ENCODE measurements at places on chromosomes 12 and 14. TPM values are rescaled to one million over a fixed set of nuclear protein-coding genes. Genes with fewer than 3 reads are reported as not detected.

Gene TOMM20L
- total RNA-seq, result not detected

Gene FRS2
- total RNA-seq, result 18.7 TPM

Gene RD3L
- total RNA-seq, result not detected

Gene IFNG
- not detected for total RNA-seq

Gene RPS6KL1
- total RNA-seq, result 60.2 TPM

Gene TMTC2
- total RNA-seq, result 5.0 TPM

Gene TEX22
- total RNA-seq, result 0.67 TPM

Gene FAM181A
- not detected for total RNA-seq

Gene SLC7A8
- not detected for total RNA-seq

Gene LRFN5
- not detected for total RNA-seq

Gene RNASE4
- total RNA-seq, result 0.54 TPM

DNA sequence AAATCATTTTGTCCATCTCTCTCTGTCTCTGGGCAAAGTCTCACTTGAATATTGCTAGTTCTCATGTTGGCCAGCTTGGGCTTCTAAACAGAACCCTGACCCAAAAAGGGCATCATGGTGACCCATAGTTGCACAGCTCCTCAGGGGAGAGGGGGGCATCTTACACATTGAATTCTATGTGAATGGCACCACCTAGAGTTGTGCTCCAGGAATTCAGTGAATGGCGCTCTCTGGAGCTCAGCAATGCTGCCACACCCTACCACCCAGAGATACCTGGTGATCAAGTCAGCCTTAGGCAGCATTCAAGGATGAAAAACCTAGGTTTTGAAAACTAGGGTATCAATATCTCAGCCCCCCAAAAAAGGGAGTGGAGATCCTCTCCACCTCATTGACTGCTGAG is 50.6 kb downstream of the SMUG1 start:
- no peaks in the 10 kb centered on the region for H3K27me3 ChIP-seq
- no peak overlapping the region for H3K27ac ChIP-seq
- H3K4me1 ChIP-seq, result no peaks in the 10 kb centered on the region
- H3K36me3 ChIP-seq, result no peaks in the 10 kb centered on the region
- no peak overlapping the region for H3K4me3 ChIP-seq

GRCh38 chr12:54602661-54603060 is 14.2 kb upstream of the PPP1R1A start:
- no peaks in the 10 kb centered on the region for H3K36me3 ChIP-seq
- DNase-seq, result no peak
- H3K27ac ChIP-seq, result no peak overlapping the region
- no peaks in the 10 kb centered on the region for H3K27me3 ChIP-seq
- no peaks in the 10 kb centered on the region for H3K4me1 ChIP-seq

DNA sequence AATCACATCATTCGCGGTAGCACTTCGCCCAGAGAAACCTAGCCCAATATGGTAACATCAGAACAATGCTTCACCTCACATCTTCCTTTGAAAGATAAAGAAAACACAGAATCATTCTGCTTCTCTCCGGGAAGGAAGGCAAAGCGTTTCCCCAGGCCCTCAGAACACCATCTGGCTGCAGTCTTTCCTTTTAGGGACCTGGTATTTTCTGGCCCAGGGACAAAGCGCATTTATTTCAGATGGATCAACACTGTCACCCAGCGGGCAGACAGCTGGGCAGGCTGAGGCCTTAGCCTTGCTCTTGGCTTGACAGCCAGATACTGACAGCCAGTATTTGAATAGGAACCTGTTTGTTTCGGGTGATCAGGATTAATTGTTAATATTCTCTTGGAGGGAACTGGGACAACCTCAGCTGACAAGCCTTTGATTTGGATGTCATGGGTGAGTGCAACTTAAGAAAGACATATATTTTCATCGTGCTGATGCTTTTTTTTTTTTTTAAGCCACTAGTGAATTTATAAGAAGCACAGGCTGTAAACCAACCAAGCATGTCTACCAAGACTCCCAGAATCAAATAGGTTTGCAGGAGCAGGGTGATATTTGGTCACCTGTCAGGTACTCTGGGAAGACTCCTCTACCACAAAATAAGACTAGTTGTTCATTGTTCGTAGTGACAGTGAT is 118.9 kb downstream of the VEZT start:
- peak overlapping the region; percentile 50 for H3K4me3 ChIP-seq
- peaks cover 89% of the 10 kb centered on the region for H3K4me1 ChIP-seq
- H3K36me3 ChIP-seq, result no peaks in the 10 kb centered on the region

- DNase-seq, result no peak
- peaks cover 15% of the 10 kb centered on the region for H3K4me1 ChIP-seq
- H3K27ac ChIP-seq, result no peak overlapping the region
- no peaks in the 10 kb centered on the region for H3K27me3 ChIP-seq
- H3K4me3 ChIP-seq, result peak overlapping the region; percentile 78
- H3K36me3 ChIP-seq, result no peaks in the 10 kb centered on the region
These were observed 501 bp downstream of the RIMKLB start for GRCh38 chr12:8698132-8698851.

GRCh38 chr12:108048686-108049085 is 80.4 kb upstream of the WSCD2 start:
- H3K4me3 ChIP-seq, result no peak overlapping the region
- H3K27ac ChIP-seq, result no peak overlapping the region
- no peaks in the 10 kb centered on the region for H3K4me1 ChIP-seq
- no peaks in the 10 kb centered on the region for H3K27me3 ChIP-seq
- H3K36me3 ChIP-seq, result no peaks in the 10 kb centered on the region

- DNase-seq, result no peak
- no peak overlapping the region for H3K4me3 ChIP-seq
- H3K36me3 ChIP-seq, result no peaks in the 10 kb centered on the region
- H3K27me3 ChIP-seq, result no peaks in the 10 kb centered on the region
These were observed 33.6 kb downstream of the EXD2 start for GRCh38 chr14:69224946-69225345.

DNA sequence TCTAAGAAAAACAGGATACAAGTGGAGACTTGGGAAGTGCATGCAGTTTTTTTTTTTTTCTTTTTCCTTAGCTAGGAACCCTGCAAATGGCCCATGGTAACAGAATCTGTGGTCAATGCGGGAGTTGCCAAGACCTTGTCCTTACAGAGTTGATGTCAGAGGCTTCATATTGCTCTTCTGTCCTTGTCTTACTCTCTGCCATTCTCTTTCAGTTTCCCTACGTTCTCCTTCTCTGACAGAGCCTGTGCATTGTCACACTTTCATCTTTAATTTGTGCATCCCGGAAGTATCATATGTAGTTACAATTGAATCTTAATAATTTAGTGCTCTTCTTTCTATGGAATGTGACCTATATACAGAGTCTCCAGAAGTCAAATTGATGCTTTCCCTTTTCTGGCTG is 986.9 kb downstream of the TMEM121 start:
- H3K27ac ChIP-seq, result no peak overlapping the region
- no peak overlapping the region for H3K4me3 ChIP-seq
- no peak for DNase-seq
- H3K4me1 ChIP-seq, result peaks cover 6% of the 10 kb centered on the region

GRCh38 chr14:21575661-21576060 is 4.2 kb downstream of the OR10G3 start:
- DNase-seq, result no peak
- H3K27me3 ChIP-seq, result no peaks in the 10 kb centered on the region
- H3K4me1 ChIP-seq, result peaks cover 13% of the 10 kb centered on the region
- no peak overlapping the region for H3K27ac ChIP-seq
- H3K4me3 ChIP-seq, result no peak overlapping the region

DNA sequence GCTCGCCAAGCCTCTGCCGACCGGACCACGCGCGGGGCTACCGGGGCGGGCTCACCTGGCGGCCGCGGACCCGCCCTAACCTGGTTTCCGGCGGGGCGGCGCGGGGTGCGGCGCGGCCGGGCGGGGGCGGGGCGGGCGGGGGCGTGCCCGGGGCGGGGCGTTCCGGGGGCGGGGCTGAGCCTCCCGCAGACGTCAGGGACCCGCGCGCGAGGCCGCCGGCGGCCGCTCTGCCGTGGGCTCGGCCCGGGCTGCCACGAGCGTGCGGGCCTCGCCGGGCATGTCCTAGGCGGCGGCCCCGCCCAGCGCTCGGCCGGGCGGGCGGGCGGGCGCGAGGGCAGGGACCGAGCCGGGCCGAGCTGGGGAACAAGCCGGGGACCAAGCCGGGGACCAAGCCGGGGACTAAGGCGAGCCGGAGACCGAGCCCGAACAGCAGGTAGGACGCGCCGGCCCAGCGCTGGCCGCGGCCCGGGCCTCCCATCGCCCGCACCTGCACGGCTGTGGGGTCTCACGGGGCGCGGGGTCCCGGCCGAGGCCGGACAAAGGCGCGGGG is at the start of gene CEP170B:
TSS of gene CEP170B (plus strand) at position 188 of the 550 bp plus-strand sequence. CDS start 3,183 bp downstream, outside the sequence.
- peak within 1 kb of the TSS; percentile 55 for H3K4me3 ChIP-seq
- H3K27me3 ChIP-seq, result no peaks in the 10 kb centered on the region
- peaks cover 2% of the 10 kb centered on the region for H3K4me1 ChIP-seq
- H3K27ac ChIP-seq, result no peak within 1 kb of the TSS

DNA sequence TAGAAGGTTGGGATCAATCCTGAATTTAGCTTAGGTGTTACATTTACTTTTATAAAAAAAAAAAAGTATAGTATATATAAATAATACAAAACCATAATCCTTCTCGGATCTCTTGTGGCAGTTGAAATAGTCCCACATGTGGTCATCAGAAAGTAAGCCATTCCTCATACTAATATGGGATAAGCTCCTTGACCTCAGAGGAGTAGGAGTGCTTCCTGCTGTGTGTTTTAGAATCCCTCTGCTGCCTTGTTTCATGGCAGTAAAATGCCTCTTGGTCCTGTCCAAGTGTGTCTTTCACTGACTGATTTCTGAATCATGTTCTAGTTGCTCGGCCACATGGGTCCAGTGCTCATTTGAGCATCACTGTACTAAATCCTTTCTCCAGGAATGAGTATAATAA is 117.0 kb downstream of the NTN4 start:
- H3K27me3 ChIP-seq, result no peaks in the 10 kb centered on the region
- no peak overlapping the region for H3K27ac ChIP-seq
- no peak for DNase-seq

- H3K27me3 ChIP-seq, result no peaks in the 10 kb centered on the region
- no peaks in the 10 kb centered on the region for H3K4me1 ChIP-seq
- H3K4me3 ChIP-seq, result no peak overlapping the region
- DNase-seq, result no peak
These were observed 204.6 kb downstream of the BTG1 start for GRCh38 chr12:91940826-91941570.

DNA sequence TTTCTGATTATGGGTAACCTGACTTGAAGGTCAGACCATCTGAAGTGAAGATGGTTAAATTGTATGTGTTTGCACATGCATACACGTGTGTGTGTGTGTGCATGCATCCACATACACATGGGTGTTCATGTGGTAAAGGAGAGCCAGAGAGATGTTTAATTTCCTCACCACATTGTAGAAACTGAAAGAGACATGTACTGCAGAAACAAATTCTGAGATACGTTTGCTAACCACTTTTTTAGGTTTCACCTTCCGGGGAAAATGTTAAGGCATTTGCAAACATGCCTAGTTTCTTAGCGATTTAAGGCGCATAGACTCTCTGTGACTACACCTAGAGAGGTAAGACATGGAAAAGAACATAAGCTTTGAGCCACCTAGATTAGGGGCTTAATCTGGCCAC is 362.9 kb downstream of the RAD51B start:
- H3K27me3 ChIP-seq, result no peaks in the 10 kb centered on the region
- no peaks in the 10 kb centered on the region for H3K36me3 ChIP-seq
- no peak for DNase-seq
- peaks cover 11% of the 10 kb centered on the region for H3K4me1 ChIP-seq
- no peak overlapping the region for H3K4me3 ChIP-seq

DNA sequence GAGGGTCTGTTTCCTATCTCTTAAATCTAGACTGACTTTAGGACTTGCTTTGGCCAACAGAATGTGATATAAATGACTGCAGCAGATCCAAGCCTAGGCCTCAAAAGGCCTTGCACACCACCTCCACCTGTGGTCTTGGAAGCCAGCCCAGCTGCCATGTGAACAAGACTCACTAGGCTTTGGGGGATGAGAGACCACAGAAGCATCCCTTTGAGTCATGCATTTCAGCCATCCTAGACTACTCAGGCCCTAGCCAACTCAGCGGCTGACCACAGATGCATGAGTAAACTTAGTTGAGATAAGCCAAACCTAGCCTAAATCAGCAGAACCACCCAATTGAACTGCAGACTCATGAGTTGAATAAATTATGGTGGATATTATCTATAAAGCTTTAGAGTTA is 87.7 kb downstream of the KCNH5 start:
- H3K36me3 ChIP-seq, result no peaks in the 10 kb centered on the region
- DNase-seq, result peak; percentile 24
- no peak overlapping the region for H3K27ac ChIP-seq

DNA sequence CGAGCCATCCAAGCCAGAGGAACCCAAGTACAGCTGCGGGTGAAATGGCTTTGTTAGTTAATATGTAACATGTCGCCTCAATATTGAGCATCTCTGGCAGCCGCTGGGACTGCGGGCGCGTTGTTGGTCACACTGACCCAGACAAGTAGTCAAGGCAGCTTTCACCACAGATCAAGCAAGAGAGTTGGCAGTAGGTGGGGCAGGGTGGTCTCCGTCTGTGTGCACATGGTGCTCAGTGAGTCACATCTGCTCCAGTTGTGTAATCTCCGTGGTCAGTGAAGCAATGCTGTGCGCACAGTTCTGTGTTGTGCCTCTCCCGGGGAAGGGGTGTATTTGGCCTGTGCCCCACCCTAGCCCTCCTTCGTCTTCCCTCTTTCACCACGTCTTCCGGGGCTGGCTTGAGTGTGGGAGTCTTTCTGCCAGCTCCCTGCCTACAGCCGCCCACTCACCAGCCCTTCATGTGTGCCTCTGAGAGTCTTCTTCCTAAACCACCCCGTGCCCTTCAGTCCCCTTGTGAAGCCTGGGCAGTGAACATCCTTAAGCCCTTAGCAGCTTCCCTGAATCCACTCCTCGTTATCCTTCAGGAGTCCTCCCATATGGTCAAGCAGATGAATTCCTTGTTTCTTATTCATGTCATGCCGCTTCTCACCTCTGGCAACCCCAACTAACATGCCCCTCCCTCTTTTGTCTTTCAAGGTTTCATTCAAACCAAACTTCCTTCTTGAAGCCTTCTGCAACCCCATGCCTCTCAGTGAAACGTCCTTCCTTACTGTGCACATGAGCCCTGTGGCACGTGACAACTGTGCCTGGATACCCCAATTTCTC is 242.1 kb downstream of the CACNA1C start:
- no peaks in the 10 kb centered on the region for H3K27me3 ChIP-seq
- no peaks in the 10 kb centered on the region for H3K4me1 ChIP-seq
- no peak overlapping the region for H3K27ac ChIP-seq
- DNase-seq, result no peak

GRCh38 chr12:122836027-122836921 is 1.0 kb downstream of the HIP1R start:
- no peaks in the 10 kb centered on the region for H3K27me3 ChIP-seq
- H3K27ac ChIP-seq, result no peak overlapping the region
- H3K36me3 ChIP-seq, result no peaks in the 10 kb centered on the region
